ENCODE measurements at places on chromosomes 7 and 10.

DNA sequence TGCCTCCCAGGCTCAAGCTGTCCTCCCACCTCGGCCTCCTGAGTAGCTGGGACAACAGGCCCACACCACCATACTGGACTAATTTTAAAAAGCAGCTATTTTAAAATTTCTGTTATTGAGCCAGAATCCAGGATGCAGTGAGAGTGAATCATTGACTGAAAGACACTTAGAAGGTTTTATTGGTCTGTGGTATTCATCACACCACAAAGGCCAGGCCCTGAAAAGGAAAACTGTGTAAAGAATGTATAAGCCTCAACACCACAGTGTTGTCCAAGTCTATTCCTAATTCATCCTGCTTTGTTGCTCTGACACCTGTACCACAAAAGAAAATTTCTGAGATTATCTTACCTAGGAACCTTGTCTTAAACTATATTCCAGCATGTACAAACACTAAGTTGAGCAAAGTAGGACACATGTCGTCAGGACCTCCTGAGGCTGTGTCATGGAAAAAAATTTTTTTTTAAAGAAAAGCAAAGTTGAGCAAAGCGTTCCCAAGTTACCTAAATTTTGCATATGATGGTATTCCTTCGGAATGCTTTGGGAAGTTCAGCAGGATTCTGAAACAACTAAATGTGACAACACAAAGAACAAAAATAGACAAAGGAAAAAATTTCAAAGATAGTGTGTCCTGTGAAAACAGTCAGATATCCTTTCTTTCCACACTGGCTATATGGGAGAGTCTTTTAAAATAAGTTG, 129.6 kb upstream of the MKLN1 start:
- DNase-seq = no peak

GRCh38 chr7:49001610-49002033, 77.3 kb downstream of the CDC14C start:
- no peak for DNase-seq

GRCh38 chr10:118107541-118107940, 60.8 kb upstream of the RAB11FIP2 start:
- DNase-seq = no peak

GRCh38 chr7:2129323-2130095, 103.2 kb downstream of the MAD1L1 start:
- DNase-seq = no peak

- no peak for DNase-seq
These were observed 195.8 kb downstream of the RPS24 start for GRCh38 chr10:78229489-78229888.

DNA sequence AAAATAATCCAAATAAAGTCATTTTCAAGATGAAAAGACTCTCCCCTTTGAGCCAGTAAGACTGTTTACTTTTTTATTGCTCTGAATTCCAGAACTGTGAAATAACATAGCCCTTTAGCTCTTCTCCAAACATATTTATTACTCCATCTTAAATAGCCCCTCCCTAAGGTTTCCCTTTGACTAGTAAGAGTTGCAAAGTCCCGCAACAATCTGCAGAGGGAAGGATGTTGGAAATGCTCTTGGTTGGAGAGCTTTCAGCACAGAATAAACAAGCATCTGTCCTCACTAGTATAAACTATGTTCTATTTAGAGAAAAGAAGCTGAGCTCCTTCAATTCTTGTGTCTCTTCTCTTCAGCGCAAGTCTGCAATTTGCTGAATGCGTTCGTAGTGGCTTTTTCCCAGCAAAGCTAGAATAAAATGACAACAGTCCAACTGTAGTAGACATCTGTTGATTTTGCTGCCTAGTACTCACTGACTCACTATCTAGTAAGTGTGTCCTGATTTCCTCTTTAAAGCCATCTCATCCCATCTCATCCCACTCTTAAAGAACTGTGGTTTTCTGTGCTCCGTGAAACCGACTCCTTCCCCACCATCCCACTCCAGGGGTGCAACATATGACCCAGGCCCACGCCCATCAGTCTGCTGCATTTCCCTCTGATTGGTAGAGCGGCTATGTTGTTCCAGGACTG, 104.0 kb downstream of the FAM107B start:
- DNase-seq = no peak

- DNase-seq = no peak
These were observed 73.5 kb upstream of the NPSR1 start for GRCh38 chr7:34584526-34584925.

DNA sequence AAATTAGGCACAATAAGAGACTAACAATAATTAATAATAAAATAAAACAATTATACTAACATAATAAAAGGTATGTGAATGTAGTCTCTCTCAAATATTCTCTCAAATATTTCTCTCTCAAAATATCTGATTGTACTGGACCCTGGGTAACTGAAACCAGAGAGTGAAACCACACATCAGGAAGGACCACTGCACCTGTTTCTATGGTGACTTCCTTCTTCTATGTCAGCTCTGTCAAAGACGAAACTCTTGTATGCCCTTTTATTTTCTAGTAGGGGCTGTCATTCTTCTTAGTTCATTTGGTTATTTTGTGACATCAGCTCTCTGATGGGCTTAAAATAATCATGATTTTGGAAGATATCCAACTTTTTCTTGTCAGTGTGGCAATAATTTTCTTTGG, 428.0 kb upstream of the TPK1 start:
- DNase-seq = no peak

DNA sequence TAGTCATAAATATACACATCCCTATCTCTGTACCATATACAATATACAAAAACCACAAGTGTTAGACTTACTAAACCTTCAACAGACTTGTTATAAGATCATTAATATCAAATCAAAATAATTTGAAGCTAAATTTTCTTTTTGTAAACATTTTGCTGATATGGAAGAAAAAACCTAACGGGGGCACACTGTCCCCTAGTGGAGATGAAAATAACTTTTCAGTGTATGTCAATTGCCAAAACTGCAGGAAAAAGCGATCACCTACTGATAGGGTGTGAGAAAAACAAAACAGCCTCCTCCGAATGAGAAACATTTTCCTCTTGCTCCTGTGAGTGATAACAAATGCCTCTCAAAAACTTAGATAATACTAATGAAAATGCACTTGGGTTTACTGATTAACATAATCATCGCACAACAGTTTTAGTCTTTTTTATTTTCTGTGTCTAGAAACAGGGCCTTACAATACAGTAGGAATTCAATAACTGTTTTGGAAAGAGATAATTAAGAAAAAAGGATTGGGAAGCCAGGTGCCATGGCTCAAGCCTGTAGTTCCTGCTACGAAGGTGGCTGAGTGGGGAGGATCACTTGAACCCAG, 322.7 kb downstream of the CRPPA start:
- no peak for DNase-seq

- no peak for DNase-seq
These were observed 100.0 kb downstream of the BMS1 start for GRCh38 chr10:42882597-42882996.

GRCh38 chr7:79361214-79361613, 92.3 kb downstream of the MAGI2 start:
- no peak for DNase-seq

DNA sequence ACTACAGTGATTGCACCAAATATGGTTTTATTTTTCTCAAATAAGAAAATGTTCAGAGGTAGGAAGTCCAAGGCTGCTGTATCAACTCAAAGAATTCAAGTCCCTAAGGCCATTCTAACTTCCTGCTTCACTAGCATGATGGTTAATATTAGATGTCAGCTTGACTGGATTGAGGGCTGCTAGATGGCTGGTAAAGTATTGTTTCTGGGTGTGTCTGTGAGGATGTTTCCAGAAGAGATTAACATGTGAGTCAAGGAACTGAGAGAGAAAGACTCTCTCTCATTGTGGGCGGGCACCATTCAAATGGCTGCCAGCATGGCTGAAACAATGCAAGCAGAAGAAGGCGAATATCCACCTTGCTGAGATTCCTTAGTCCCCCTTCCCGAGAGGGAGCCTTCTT, 77.4 kb upstream of the NRBF2 start:
- no peak for DNase-seq

GRCh38 chr10:53597835-53598251, 825.3 kb upstream of the MBL2 start:
- no peak for DNase-seq

DNA sequence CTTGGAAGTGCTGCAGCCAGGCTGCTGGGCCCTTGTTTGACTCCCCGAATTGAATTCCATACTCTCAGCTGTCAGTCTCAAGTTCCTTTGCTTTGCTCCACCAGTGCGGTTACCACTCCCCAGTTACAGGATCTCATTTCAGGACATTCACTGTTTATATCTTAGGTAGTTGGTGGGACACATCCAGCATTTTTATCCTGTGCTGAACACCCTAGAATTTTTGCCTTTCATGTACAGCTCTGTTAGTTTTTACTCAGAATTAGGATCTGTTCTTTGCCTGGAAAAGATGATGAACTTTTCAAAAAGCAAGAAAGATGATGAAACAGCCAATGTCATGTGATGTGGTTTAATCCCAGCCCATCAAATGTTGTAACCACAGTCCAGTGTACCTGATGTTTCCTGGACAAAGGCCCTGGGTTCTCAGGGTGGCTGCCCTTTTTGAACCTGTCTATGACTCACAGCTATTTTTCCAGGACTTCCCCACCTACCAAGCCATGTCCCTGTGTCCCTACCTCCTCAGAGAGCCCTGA, 149.7 kb downstream of the NOC3L start:
- no peak for DNase-seq

GRCh38 chr10:423178-423577, 266.3 kb downstream of the DIP2C start:
- DNase-seq = no peak

DNA sequence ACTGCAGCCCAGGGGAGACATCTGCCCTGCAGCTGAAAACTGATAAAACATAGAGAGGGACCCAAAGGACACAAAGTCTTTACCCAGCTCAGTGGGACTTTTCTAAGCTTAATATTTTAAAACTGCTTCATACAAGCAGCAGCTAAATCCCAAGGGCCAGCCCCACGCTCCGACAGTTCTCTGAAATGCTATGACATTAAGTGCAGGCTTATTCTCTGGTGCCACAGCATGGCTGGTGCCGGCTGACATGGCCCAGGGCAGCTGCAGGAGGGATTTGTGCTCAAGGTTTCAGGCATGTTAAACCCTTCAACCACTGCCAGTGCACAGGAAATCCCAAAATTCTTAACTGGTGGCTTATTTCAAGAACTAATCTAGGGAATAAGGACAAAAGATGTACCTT, 170.9 kb downstream of the PARD3 start:
- DNase-seq = no peak

- DNase-seq = no peak
These were observed 292.5 kb upstream of the SEMA3C start for GRCh38 chr7:81211204-81211933.
